Left hindlimb (tissue), 1 donor: ENCODE measurements at places on chromosomes 6 and 20.

- peak; percentile 46 for DNase-seq
These were observed 652 bp downstream of the BMP6 start for GRCh38 chr6:7726416-7727085.

DNA sequence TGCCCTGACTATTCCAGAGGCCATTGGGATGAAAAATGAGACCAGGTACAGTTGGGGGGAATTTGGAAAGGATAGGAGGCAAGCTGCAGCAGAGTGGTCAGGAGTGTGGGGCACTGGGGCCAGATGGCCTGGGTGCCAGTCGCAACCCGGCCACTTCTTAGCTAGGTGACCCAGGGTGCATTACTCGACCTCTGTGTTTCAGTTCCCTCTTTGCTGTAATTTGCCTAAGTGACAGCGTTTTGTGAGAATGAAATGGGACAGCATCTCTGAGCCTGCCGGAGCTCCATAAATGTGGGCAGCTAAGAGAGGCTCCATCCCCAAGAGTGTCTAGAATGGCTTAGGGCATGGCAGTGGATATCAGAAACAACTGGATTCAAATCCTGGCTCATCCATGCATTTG is 13.9 kb downstream of the LRFN2 start:
- no peak for DNase-seq

DNA sequence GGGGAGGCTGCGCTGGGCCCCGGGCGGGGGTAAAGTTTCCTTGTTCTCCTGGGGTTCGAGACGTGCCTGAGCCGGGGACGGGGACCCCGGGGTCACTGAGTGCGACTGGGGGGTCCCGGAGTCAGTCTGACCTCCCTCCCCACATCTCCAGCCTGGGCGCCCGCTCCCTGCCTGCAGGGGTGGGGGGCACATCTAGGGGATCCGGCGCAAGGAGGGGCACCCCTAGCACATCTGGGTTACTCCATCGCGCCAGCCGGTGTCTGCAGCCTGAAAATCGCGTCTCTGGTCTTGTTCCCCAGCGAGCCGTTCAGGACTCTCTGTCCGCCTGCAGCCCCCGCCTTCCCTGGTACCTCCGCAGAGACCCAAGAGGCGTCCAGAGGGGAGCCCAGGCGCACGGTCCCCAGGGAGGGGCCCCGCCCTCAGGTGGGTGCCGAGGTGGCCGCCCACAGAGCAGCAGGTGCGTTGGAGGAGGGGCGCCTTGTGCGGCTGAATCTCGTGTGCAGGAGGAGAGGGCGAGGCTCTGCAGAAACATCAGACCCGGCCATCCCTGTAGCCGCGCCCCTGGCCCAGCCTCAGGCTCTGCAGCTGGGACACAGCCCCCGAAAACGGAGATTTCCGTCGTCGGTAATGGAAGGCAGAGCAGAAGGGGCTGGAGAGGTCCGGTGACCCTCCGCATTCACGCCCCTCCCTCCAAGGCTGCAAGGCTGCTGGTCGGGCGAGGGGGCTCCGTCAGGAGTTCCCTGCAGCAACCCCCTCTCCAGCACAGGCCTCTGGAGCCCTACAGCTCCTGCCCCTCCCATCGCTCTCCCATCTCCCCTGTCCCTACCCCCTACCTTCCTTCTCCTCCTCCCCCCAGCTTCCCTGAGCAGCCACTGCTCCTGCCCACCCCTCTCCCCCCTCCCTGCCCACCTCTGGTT is 628 bp upstream of the CHRNA4 start:
- DNase-seq: no peak

DNA sequence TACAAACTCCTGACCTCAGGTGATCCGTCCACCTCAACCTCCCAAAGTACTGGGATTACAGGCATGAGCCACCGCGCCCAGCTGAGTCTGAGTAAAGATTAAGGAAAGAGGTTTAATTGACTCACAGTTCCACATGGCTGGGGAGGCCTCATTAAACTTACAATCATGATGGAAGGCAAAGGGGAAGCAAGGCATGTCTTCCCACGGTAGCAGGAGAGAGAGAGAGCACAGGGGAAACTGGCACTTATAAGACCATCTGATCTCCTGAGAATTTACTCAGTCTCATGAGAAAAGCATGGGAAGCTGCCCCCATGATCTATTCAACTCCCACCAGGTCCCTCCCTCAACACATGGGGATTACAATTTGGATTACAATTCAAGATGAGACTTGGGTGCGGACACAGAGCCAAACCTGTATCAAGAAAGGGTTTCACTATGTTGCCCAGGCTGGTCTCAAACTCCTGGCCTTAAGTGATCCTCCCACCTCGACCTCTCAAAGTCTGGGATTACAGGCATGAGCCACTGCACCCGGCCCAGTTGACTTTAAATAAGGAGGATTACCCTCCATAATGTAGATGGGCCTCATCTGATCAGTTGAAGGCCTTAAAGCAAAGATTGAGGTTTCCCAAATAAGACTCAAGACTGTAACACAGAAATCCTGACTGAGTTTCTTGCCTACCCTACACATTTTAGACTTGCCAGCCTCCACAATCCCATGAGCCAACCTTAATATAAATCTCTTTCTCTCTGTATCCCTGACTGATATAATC is 13.1 kb upstream of the PEX7 start:
- no peak for DNase-seq

GRCh38 chr6:102474041-102474807 is 1080.7 kb downstream of the GRIK2 start:
- DNase-seq: no peak

GRCh38 chr6:98094696-98095095 is 739.7 kb upstream of the POU3F2 start:
- no peak for DNase-seq

DNA sequence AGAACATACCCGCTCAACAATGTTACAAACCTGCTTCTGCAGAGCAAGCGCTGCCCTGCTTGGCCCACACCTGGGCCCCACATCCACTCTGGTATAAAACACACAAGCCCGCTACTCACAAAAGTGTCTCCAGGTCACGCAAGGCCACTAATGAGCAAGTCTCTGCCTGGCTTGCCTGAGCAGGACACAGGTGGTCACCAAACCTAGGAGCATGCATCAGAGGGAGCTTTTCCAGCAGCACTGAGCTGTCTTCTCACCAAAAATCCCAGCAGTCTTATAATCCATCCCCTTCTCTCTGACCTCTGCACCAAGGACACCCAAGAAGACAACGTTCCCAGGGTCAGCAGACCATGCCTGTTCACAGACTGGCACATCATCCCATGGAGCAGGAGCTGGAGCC is 100.8 kb downstream of the DLL1 start:
- DNase-seq: no peak

- no peak for DNase-seq
These were observed 299.7 kb downstream of the CDKAL1 start for GRCh38 chr6:20833881-20834515.

GRCh38 chr20:38127920-38128528 is 37.0 kb downstream of the TGM2 start:
- no peak for DNase-seq

DNA sequence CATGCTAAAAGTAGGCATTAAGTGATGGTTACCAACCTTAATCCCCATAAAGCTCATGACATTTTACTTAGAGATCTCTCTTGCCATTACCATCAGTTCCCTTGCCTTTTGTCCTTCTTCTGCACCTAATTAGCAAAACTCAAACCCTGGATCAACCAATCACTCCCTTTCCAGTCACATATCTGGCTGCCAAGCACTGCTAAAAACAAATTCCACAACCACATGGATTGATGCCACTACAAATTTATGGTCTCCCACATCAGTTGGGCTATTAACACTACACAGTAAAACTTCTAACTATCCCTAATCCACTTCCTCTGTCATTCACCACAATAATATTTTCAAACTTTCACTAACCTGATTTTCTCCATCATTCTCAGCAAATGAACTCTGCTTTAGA is 54.3 kb upstream of the RNF146 start:
- DNase-seq: no peak

DNA sequence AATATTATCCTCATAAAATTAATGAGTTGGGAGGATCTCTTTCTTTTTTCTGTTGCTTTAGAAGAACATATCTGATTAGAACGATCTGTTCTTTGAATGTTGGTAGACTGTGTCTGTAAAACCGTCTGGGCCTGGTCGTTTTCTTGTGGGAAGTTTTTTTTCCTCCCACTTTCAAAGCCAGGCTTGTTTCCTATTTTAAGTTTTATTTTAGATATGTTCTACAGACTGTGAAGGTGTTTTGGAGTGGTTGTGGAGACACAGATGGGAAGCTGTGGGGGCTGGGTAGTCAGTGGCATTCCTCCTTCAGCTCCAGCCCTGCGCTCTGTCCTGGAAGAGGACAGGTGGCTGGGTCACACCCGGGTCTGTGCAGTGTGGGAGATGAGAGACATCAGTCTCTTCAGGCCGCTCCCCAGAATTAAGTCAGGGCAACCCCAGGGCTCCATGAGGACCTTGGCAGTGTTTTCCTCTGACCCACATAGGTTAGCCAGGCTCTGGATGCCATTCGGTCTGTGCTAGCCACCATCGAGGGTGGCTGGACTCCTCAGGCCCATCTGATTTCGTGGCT is 92.0 kb upstream of the SCP2D1 start:
- DNase-seq: no peak

DNA sequence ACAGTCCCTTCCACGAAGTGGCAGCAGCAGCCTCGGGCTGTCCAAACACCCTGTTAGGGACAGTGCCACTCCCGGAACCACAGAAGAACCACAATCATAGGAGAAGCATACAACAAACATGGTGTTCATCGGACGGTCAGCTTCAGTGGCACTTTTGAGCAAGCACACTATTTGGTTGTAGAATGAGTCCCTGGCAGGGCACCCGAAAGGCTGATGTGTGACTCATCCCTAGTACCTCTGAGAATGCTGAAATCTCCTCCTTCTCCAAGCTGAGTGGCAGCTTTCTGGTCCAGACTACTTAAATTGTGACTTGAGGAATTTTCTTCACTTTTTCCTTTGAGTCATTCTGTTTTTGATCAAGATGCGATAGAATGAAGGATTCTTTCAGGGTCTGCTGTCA is 282.5 kb downstream of the ESR1 start:
- DNase-seq: no peak

DNA sequence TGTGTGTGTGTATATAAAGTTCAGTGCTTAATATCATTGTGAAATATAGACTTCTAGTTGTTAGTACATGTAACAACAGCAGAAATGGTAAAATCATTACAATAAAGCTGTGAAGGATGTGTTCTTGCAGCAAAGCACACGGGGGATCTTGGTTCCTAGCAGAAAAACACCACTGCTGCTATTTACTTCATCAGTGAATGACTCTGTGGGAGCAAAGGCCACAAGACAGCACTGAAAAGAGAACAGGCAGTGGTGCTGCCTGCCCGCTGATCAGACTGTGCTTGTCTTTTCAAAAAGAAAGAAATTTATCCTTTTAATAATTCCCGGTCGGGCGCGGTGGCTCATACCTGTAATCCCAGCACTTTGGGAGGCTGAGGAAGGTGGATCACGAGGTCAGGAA is 689.9 kb upstream of the CITED2 start:
- no peak for DNase-seq

DNA sequence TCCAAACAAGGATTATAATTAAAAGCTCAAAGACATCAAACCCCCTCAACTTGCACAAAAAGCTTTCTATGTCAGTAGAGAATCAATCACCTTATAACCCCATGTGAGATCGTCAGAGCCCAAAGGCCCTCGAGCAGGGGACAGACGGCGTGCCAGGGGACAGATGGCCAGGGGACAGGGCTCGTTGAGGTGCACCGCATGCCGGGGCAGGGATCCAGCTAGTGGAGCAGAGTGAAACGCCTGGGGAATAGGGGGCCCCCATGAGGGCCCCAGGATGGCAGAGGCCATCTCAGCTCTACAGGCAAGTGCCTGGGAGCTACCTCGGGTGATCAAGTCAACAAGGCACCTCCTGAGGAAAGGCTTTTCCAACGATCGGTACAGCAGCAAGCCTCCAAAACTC is 28.6 kb downstream of the DIDO1 start:
- DNase-seq: no peak

- DNase-seq: peak; percentile 75
These were observed 40.9 kb upstream of the CDH22 start for GRCh38 chr20:46349035-46349741.

- no peak for DNase-seq
These were observed 75.6 kb upstream of the SLC22A23 start for GRCh38 chr6:3532296-3532916.

DNA sequence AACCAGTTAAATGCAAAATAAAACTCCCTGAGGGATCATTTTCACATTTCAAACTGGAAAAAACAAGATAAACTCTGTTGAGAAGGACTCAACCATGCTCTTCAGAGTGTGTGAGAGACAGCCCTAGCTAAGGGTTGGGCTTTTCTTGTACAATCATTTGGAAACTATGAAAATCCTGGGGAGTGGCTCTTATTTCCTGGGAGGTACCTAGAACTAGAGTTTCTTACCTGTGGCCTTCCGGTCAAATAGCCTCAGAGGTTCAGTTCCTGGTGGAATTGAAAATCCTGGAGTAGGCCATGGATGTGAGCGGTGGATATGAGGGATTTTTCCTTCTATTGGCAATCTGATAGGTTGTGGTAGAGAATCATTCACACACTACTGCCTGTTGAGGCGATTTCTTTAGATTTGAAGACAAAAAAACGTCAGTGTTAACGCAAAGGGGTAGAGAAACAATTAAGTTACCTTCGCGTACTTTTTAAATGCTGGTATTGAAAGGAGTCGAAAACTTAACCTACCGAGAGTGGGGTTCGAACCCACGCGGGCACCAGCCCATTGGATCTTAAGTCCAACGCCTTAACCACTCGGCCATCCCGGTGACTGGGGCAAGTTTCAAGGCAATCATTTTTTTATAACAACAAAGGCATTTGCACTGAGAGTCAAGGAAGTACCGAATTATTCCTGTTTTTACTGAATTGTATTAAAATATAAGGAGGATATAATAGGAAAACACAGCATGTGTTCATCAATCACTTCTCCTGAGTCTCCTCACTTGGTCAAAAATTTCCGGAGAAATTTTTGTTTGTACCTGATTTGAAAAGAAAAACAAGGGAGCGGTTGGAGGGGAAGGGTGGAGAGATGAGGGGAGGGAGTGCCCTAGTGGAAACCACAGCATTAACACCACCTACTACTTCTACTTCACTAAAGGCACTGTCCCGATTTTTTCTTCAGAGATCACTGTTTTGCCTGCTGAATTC is 191.3 kb downstream of the OR2B2 start:
- no peak for DNase-seq

DNA sequence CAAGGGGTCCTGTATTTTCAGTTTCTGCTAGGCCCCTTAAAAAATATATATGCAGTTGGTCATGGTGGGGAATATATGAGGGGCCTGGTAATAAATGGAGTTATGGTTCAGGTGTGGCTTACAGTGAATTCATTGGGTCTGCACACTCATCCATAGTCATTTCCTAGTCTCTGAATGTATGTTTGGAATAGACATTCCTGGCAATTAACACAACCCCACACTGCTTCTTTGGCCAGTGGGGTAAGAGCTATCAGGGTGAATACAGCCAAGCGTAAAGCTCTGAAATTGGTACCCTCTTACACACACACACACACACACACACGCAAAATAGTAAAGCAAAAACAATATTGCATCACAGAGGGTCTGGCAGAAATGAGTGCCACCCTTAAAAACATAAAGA is 56.5 kb downstream of the QRSL1 start:
- no peak for DNase-seq
